Effector memory CD8-positive, alpha-beta T cell (primary cell): ENCODE measurements at places on chromosomes 6 and 20.

GRCh38 chr6:137787016-137787415 lies 80.0 kb upstream of the TNFAIP3 start:
- DNase-seq = no peak

GRCh38 chr6:23446469-23446967 lies 679.5 kb upstream of the NRSN1 start:
- DNase-seq = no peak

DNA sequence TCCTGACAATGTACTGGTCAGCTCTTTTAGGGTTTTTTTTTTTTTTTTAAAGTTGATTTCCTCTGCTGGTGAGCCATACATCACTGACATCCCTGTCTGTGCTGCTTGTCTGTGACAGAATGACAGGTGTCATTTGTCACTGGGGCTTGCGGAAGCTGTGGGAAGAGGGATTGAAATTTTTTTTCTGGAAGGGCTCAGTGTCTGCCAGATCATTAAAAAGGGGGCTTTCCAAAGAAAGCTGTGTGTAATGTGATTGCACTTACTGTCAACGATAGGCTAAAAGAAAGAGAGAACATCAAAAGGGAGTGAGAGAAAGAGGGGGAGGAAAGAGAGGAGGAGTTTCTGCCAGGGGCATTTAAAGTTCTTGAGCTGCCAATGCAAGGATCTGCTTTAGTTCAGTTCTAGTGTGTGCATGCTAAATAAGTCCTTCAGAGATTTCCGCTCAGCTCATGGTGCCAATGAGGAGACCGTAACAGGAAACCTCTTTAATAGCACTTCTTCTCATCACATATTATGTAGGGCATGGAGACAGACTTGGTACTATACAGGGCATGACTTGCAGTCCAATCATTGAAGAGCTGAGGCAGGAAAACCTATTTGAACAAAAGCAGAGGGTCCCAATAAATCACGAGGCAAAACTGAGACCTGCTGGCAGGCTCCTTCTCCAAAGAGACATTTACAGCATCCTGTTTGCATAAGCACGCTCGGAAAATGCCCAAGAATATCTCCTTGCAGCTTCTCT lies 177.2 kb downstream of the TSHZ2 start:
- no peak for DNase-seq

DNA sequence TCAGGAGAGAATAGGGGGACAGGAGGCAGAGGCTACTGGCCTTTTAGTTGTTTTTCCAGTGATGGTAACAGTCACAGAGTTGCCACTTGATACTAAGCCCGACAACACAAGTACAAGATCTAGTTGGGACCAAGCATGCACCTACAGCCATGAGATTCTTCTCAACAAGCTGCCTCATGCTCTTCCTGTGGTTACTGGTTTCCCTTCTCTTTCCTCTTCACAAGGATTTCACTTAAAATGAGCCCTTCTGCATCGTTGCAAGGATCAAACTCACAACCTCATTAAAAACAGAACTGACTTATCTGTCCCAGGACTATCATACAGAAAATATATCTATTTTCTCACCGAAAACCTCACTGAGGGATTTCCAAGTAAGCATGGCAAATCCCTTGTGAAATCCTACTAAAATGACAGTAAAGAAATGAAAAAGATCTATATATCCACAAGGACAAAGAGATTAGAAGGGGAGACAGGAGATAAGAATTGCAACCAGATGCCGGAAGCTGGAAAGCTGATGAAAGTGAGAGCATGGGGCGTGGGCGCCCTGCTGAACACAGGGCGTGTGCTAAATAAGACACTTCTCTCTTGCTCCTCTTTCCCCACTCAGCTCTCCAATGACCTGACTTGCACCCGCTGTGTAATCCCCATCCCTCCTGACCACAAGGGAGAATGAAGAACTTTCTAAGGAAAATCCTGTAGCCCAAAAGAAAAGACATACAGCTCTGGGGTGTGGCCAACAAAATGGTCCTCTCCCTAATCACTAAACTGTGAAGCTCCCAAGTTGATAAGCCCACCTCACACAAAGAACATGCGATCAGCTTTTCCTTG lies 13.4 kb downstream of the MTFR2 start:
- no peak for DNase-seq

GRCh38 chr20:51609251-51609650 lies 66.7 kb upstream of the NFATC2 start:
- DNase-seq = no peak

DNA sequence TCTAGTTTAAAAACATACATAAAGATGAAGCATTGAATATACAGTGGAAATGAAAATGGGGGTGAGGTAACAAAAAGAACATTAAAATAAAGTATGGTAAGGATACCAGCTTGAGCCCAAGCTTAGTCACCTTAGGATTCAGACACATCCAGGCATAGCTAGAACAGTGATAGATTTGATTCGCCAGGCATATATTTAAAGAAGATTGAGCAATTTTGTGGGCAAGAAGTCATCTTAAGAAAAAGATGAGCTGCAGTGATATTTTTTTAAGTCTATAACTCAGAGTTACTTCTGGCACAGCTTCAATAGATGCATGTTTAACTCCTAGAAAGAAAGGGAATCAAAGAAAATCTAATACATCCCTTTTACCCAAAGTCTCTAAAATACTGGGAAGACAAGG lies 97.9 kb downstream of the BMP5 start:
- DNase-seq = no peak

DNA sequence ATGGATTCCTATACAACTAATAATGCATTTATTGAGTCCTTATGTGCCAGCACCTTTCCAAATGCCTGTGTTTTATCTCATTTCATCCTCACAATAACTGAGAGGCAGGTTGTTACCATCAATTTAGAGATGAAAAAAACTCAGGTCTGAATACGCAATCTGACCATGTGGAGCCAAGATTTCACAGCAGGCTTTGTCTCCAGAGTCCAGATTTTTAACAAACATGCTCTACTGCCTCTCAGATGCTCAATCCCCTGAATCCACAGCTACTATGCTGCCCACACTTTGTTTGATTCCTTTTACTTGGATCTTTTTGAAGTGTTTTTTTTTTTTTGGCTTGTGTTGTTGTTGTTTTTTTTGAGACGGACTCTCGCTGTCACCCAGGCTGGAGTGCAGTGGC lies 46.8 kb downstream of the B4GALT5 start:
- no peak for DNase-seq

GRCh38 chr6:5078121-5078669 lies 6.9 kb upstream of the PPP1R3G start:
- no peak for DNase-seq

DNA sequence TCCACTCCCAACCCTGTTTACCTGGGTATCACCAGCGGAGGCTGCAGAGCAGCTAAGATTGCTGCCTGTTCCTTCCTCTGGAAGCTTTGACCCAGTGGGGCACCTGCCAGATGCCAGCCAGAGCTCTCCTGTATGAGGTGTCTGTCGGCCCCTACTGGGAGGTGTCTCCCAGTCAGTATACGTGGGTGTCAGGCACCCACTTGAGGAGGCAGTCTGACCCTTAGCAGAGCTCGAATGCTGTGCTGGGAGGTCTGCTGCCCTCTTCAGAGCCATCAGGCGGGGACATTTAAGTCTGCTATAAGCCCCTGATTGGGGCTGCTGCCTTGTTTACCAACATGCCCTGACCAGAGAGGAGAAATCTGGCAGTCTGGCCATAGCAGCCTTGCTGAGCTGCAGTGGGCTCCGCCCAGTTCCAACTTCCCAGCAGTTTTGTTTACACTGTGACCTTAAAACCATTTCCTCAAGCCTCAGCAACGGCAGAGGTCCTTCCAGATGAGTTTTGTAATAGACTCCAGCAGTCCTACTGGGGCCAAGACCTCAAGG lies 2.8 kb downstream of the RAET1E start:
- DNase-seq = no peak

DNA sequence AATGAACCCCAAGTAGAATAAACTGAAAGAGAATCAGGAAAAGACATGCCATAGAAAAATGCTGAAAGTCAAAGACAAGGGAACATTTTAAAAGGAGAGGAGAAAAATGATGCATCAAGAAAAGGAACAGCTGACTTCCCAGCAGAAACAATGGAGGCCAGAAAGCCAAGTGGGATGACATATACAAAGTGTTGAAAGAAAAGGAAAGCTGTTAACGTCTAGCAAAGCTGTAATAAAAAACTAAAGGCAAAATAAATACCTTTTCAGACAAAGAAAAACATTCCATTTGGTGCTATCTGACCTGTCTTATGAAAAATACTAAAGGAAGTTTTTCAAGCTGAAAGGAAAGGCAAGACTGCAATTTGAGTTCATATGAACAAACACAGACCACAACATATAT lies 34.1 kb upstream of the PDE10A start:
- no peak for DNase-seq

DNA sequence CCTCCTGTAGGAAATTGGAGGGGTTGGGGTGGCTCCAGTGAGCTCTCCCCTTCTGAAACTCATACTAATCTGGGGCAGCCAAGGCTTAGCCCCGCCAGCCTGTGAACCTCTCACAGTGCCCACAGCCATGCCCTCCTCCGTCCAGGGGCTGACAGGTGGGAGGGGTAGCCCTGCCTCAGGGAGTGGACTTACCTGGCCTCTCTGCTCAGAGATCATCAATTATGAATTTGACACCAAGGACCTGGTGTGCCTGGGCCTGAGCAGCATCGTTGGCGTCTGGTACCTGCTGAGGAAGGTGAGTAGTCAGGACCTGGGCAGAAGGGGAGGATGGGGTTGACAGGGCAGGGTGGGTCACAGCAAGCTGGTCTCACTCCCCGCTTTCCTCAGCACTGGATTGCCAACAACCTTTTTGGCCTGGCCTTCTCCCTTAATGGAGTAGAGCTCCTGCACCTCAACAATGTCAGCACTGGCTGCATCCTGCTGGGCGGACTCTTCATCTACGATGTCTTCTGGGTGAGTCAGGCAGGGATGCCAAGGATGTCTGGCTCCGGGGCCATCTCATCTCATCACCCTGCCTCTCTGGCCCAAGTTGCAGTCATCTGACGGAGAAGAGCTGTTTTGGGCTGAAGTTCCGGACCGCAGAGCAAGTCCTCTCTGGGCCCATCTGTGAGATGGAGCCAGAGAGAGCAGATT lies 34.7 kb downstream of the HM13 start:
- no peak for DNase-seq

DNA sequence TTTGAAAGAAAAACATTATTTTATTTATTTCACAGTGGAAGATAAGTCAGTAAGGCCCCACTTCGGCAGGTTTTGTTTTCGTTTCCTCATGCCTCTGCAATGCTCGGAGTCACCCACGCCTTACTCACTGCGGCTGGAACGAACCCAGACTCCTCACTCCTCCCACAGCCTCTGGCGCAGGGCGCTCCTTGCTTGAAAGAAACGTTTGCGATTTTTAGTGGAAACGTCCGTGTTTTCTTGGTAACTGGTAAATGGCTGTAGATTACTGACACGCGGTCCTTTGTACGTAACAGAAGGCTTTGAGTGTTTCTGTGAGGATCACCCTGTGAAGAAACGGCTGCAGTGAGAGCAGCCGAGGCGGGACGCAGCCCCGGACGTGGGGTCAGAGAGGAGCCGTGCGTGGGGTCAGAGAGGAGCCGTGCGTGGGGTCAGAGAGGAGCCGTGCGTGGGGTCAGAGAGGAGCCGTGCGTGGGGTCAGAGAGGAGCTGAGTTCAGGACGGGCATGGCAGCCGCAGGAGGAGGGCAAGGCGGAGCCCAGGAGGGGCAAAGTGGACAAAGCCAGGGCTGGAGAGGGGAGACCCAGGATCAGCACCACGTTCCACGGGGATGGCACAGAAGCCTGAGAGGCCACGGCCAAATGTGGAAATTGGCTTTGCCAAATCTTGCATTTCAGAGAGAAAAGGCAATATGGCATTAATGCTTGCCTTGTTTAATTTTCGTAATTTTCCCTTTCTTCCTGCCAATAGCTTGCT lies 198.6 kb upstream of the THBS2 start:
- no peak for DNase-seq

DNA sequence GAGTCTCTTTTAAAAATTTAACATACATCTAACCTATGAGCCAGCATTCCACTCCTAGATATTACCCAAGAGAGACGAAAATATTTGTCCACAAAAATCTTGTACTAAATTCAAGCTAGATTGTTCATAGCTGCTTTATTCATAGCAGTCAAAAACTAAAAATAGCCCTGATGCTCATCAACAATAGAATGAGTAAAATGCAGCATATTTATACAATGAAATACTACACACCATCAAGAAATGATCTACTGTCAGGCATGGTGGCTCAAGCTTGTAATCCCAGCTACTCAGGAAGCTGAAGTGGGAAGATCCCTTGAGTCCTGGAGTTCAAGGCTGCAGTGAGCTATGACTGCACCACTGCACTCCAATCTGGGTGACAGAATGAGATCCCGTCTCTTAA lies 22.0 kb upstream of the SRC start:
- DNase-seq = no peak

GRCh38 chr6:163354085-163354484 lies 60.4 kb upstream of the QKI start:
- no peak for DNase-seq

DNA sequence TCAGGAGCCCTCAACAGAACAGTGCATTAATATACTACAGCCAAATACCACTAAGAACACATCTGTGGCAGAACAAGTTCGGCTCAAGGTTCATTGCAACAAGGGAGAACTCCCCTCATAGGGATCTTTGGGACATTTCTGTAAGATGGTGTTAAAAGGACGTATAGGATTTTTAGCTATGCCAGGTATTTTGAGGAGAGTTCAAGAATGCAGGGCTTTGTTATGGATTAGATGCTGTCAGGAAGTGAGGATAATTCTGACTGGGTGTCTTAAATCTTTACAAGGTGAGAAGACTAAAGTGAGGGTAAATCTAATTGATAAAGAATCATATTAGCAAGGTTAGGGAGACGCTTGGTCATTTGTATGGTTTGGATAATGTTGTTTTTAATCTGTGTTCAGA lies 83.7 kb upstream of the AHI1 start:
- DNase-seq = no peak

DNA sequence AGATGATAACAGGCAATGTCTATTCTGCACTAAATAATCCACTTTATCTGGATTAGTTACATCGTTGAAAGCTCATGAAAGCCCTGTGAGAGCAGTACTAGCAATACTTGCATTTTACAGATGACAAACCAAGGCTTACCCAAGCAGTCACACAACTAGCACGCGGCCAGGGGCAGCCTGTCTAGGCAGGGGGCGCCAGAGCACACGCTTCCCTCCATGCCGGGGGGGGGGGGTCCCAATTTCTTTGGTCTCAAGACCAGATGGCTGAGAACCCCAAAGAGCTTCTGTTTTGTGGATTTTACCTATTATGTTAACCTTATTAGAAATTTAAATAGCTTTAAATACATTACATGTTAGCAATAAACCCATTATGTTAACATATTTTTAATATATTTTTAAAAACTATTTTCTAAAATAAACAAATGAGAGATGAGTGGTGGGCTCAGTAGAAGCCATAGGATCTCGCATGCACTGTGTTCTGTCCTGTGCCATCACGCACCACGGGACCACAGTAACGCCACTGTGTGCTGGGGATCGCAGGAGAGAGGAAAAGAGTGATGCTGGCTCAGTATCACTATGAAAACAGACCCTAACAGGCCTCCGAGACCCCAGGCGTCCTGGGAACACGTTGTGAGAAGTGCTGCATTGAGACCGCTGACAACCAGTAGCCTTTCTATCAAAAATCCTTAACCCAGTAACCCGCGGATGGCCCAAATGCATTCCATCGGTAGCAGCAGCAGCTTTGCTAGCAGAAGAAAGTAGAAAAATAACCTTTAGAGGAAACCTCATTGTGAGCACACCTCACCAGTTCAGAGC lies 5.3 kb upstream of the PRR18 start:
- DNase-seq = peak; percentile 48

GRCh38 chr6:104969785-104970581 lies 13.1 kb downstream of the LIN28B start:
- no peak for DNase-seq
